Transverse colon (tissue), 4 donors: ENCODE measurements at places on chromosomes 2 and 18. TPM values are rescaled to one million over a fixed set of nuclear protein-coding genes. Genes with fewer than 3 reads are reported as not detected.

The PCARE gene
- total RNA-seq, result under 0.01 TPM

The ACMSD gene
- not detected for total RNA-seq

The MZT2B gene
- total RNA-seq, result 144 TPM

The DPYSL5 gene
- not detected for total RNA-seq

The ST3GAL5 gene
- total RNA-seq, result 18.3 TPM

The GAL3ST2 gene
- 364 TPM for total RNA-seq

The ASAP2 gene
- 58.7 TPM for total RNA-seq

The MYL12B gene
- total RNA-seq, result 388 TPM

The ERICH2 gene
- not detected for total RNA-seq

The CCL20 gene
- total RNA-seq, result 70.7 TPM

The FAM168B gene
- 124 TPM for total RNA-seq

The HMSD gene
- not detected for total RNA-seq

The APCDD1 gene
- total RNA-seq, result 2.6 TPM

The CCDC88A gene
- 26.8 TPM for total RNA-seq

- DNase-seq, result no peak
These were observed 931.7 kb upstream of the CHAC2 start for GRCh38 chr2:52835909-52836308.

DNA sequence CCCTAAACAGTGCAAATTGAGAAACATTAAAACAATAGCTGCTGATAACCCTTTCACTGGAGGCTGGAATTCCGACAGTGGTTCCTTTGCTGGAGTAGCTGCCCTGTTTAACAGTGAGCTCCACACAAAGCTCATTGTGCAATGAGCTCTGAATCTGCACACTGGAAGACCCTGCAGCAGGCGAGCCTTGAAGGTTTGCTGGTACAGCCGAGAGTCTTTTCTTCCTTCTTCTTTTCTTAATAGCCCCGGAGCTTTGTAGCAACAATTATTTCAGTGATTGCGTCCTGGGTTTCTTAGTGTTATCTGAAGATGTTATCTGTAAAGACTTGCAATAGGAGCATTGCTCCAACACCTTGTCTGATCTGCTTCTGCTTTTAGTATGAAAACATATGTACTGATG, 50.8 kb upstream of the CXCR4 start:
- DNase-seq, result no peak

GRCh38 chr2:50356858-50357257, 675.1 kb downstream of the NRXN1 start:
- DNase-seq, result no peak

GRCh38 chr2:53347269-53347668, 420.3 kb upstream of the CHAC2 start:
- no peak for DNase-seq

DNA sequence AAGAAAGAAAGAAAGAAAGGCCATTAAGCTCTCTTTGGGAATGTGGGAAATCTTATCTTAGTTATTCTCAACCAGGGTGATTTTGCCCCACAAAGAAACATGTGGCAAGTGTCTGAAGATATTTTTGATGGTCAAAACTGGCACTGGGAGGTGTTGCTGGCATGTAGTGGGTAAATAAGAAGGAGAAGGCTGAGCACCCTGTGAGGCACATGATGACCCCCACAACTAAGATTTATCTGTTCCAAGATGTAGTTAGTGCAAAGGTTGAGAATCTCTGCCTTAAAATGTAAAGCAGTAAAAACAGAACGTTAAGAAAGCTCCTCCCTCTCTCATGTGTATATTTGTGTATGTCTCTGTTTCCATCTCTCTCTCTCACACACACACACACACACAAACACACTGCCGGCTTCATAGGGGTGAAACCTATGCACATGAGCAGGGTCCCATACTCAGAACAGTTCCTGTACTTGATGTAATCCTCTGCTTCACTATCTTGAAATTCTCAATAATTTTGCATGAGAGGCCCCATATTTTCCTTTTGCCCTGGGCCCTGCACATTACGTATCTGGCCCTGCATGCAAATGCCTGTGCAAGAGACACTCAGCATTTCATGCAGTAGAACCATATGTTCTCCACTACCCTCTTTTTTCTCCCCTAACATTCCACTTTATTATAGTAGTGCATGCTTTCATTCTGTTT, 94.3 kb downstream of the MREG start:
- DNase-seq, result no peak

DNA sequence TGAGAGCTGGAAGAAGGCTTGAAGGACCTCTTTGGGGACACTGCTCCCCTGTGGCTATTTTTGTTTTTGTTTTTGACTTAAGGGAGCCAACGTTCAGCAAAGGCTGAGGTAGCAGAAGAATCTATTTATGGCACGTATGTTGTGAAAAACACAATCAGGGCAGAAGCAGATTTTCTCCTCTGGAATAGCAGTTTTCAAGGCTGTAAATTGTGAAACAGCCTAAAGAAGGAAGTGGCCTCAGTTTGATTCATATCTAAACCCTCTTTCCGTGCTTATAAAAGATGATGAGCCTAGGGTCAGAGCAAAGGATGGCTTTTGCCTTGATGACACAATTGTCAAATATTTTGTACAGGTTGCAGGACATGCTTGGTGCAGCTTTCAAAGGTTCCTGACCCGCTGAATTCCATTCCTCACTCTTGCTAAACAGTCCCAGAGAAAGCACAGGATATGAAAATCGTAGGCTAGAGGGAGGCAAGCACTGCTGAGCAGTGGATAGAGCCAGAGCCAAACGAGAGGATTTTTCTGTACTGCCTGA, 106.2 kb upstream of the DLX2 start:
- DNase-seq, result no peak

GRCh38 chr2:40625849-40626248, 174.0 kb upstream of the SLC8A1 start:
- DNase-seq, result no peak

- DNase-seq, result no peak
These were observed 5.7 kb upstream of the SPATS2L start for GRCh38 chr2:200300638-200301314.

GRCh38 chr2:102074152-102074783, 68.3 kb upstream of the IL1R1 start:
- no peak for DNase-seq

DNA sequence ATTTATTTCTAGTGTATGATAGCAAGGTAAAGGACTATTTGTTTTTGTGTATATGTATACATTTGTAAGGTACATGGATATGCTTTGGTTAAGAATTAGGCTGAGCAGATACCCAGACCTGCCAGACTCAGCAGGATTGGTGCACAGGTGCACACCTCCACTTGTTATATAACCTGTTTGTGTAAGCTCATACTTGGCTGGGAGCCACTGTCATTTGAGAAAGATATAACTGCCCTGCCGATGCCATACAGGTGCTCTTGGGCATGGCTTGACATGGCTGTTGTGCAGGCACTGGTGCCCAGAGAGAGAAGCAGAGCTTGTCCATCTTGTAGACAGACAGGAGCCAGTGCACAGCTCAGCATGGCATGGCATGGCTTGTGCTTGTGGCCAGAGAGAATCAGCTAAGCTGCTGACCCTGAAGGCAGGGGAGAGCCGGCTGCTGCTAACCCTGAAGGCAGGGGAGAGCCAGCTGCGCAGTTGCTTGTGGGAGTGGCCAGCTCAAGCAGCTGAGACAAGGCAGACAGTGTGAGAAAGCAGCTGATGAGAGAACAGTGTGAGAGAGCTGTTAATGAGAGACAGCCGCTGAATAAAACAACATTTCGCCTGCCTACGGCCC, 136.5 kb downstream of the RNF144A start:
- no peak for DNase-seq

- no peak for DNase-seq
These were observed 19.4 kb downstream of the DOK1 start for GRCh38 chr2:74573747-74574562.

GRCh38 chr18:74063023-74063422, 84.6 kb downstream of the FBXO15 start:
- DNase-seq, result no peak

- DNase-seq, result no peak
These were observed 49.8 kb downstream of the SLC4A5 start for GRCh38 chr2:74293191-74293991.

DNA sequence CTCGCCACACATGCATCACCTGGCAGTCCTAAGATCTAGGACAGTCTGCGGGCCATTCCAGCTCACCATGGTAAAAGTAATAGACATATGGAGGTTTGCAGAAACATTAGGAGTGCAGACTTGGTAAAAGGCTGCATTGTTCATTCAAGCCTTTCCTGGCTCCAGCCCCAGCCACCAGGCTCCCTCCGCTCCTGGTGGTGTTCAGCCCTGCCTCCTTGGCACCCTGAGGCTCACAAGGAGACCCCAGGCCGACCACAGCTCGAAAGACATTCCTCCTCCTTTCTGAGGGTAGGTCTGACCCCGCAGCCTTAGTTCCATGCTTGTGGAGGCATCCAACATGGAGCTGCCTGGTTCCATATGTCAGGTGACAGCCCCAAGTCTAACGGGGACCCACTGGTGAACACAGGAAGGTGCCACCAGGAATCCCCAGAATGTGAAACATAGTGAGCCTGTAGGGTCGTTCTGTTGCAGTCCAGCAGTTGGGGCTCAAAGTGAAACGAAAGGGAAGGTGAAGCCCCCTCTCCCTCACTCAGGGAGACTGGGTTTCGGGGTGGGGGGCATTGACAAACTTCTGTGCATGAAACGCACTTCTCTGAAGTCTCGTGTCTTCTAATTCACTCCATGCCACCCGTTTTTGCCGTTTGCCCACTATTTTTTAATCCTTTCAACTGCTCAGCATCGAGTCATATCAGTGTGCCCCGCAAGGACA, 5.0 kb upstream of the SP100 start:
- DNase-seq, result no peak

- no peak for DNase-seq
These were observed 154.9 kb downstream of the TCF4 start for GRCh38 chr18:55433140-55433539.

GRCh38 chr2:3639015-3639630, 18.9 kb upstream of the ALLC start:
- no peak for DNase-seq

- DNase-seq, result no peak
These were observed 47.0 kb downstream of the HYCC2 start for GRCh38 chr2:201024518-201024917.

- no peak for DNase-seq
These were observed 30.4 kb downstream of the KCNK3 start for GRCh38 chr2:26722911-26723310.

DNA sequence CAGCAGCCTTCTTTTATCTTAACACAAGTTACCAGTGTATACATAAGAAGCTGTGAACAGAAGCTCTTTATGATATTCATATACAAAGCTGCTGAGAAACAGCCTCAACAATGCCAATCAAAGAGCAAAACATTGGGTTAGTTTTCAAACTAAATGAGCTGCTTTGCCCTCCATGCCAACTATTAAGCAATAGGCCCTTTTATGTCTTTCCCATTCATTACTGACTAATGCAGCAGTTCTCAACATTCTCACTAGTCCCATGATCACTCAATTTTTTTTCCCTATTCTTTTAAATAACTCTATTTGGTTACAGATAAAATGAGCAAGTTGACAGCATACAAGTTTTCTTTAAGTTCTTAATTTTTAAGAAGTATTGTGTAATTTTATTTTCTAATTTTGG, 57.9 kb upstream of the FRZB start:
- DNase-seq, result no peak

DNA sequence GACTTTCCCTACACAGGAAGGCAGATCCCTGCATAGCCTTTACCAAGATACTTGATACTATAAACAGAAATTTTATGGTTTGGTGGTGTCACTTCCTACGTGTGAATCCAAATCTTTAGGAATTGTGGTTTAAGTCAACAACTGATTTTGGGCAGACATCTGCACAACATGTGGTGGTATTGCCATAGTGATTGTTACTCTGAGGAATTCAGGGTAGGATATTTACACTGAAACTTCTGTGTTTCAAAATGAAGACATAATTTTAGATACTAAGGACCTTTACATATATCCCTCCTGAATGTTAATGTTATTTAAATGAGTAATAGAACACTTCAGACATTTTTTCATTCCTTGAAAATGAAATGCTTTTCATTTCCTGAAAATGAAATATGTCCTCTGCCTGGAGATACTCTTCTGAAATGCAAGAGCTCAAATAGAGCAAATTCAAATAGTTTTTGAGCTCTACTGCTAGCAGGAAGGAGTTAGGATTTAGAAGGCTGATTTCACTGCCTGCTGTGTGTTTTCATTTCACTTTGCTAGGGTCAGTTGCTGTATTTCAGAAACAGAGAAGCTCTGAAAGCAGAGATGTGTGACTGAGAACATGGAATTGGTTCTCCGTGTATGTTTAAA, 77.2 kb downstream of the MDH1 start:
- DNase-seq, result no peak

- no peak for DNase-seq
These were observed 371.6 kb upstream of the SLC8A1 start for GRCh38 chr2:40823478-40823877.

DNA sequence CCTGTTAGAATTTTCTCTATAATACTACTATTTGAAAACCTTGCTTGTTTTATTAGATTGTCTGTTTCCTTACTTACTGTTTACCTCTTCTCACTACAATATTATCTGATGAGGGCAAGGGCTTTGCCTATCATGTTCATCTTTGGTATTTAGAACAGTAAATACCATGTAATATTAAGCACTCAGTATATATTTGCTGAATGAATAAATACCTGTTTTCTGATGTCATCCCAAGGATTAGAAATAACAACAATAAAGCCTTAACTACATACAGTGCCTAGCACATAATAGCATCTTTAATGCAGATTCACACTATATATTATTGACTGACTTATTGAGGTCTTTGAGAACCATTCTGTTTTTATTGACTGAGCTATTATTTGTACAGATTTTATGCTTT, 142.1 kb downstream of the TMEM247 start:
- DNase-seq, result no peak

DNA sequence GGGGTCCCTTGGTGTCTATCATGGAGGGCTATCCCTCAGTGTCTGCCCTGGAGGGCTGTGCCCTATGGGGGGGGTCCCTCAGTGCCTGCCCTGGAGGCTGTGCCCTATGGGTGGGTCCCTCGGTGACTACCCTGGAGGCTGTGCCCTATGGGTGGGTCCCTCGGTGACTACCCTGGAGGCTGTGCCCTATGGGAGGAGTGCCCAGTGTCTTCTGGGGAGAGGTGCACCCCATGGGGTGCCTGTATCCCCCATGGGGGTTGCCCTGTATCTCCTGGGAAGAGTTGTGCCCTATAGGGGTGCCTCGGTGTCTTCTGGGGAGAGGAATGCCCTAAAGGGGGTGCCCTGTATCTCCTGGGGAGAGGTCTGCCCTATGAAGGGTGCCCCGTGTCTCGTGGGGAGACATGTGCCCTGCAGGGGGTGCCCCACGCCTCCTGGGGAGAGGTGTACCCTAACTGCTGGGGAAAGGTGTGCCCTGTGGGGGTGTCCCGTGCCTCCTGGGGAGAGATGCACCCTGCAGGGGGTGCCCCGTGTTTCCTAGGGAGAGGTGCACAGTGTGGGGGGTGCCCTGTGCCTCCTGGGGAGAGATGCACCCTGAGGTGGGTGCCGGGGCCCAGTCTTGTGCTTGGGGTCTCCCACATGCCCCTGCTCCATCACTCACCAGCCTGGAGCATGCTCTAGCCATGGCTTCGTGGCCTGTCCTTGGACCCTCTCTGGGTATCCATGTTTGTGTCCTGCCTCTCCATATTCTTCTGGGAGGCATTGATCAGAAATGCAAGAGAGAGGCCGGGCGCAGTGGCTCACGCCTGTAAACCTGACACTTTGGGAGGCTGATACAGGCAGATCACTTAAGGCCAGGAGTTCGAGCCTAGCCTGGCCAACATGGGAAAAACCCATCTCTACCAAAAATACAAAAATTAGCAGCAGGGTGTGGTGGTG, 215.6 kb downstream of the HDAC4 start:
- peak; percentile 5 for DNase-seq

- DNase-seq, result no peak
These were observed 11.4 kb upstream of the NMUR1 start for GRCh38 chr2:231541645-231542044.
